ENCODE measurements at places on chromosomes 2 and 18.

DNA sequence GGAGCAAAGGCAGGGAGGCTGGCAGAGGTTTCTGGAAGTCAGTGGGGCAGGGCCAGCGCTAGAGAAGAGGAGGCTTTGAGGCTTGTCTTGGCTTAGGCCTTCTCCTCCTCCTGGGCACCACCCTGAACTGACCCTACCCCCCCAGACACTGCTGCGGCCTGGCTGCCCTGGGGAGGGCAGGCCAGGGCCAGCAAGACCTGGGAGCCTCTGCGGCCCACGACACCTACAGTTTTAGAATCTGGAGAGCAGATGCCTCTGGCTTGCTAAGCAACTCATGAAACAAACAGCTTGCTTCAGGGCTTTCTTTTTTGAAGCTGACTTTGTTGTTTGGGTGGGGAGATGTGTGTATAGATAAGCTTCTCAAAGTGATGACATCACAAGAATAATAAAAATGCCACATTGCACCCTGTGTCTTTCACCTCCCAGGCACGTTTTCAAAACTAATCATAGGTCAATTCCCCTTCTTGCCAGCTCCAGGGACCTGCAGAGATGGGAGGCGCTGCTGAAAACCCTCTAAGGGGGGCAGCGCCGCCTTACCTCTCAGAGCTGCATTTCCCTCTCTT, 46.2 kb upstream of the SMAD7 start:
- no peak for DNase-seq

- no peak for DNase-seq
These were observed 707 bp downstream of the SALL3 start for GRCh38 chr18:78980279-78980771.

DNA sequence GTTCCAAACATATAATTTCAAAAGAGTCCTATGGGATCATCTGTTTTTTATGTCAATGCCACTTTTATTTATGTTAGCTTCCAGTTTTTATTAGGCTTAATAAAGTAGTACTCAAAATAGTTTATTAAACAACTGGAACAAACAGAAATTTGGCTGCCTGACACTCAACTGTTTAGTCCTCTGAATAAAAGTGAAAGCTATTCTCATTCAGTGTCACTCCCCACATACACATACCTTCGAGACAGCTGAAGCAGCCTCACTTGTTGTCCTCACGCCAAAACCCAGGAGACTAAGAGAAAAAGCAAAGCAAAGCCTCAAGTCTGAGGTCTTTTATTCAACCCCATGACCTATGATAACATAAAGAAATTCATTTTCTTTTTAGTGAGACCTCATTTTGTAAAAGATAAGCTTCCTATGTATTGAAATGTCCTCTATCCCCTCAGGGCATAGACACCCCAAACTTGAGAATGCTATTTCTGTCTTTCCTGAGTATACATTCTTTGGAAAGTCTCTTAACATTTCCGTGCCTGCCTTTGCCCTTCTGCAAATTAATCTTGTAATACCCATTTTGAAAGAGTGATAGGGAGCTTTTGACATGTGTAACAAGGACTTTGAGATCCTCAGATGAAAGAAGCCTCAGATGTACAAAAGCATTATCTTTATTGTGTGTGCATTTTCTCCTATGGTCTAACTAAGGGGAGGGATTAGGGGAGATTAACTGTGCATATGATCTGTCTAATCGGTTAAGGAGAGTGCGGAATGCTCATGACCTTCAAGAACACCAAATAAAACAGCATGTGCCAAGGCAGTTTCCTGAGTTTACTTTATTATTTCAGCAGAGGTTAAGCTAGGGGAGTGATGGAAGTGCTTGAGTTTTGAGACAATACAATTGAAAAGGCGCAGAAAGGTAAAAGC, 1523.7 kb upstream of the PIK3C3 start:
- no peak for DNase-seq

- DNase-seq, result no peak
These were observed 97.2 kb upstream of the SCN7A start for GRCh38 chr2:166591226-166591625.

- DNase-seq, result no peak
These were observed 1064.3 kb upstream of the CDH2 start for GRCh38 chr18:29241199-29241598.

All from AG04450 (cell line).